ENCODE measurements at places on chromosomes 16 and 17.

- no peak for DNase-seq
These were observed 12.0 kb upstream of the TRPV3 start for GRCh38 chr17:3569534-3570137.

DNA sequence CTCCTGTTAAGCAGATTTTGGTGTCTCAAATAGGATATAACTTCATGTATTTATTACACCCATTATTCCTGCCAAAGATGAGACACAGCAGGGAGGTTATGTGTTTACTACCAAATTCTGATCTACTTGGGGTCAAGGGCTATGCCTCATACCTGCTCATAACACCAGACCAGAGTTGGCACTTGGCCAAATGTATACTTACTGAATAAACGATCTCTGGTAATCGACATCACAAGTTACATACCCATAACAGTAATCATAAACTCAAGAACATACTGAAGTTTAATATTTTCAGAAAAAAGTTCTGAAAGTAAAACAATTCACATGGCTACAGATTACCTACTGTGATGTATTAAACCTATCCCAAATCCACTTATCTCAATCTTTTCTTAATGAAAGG lies 2.9 kb downstream of the TMEM170A start:
- no peak for DNase-seq

- no peak for DNase-seq
These were observed 13.3 kb downstream of the CES4A start for GRCh38 chr16:67001726-67002125.

- no peak for DNase-seq
These were observed 199.3 kb upstream of the CHMP6 start for GRCh38 chr17:80792373-80792781.

DNA sequence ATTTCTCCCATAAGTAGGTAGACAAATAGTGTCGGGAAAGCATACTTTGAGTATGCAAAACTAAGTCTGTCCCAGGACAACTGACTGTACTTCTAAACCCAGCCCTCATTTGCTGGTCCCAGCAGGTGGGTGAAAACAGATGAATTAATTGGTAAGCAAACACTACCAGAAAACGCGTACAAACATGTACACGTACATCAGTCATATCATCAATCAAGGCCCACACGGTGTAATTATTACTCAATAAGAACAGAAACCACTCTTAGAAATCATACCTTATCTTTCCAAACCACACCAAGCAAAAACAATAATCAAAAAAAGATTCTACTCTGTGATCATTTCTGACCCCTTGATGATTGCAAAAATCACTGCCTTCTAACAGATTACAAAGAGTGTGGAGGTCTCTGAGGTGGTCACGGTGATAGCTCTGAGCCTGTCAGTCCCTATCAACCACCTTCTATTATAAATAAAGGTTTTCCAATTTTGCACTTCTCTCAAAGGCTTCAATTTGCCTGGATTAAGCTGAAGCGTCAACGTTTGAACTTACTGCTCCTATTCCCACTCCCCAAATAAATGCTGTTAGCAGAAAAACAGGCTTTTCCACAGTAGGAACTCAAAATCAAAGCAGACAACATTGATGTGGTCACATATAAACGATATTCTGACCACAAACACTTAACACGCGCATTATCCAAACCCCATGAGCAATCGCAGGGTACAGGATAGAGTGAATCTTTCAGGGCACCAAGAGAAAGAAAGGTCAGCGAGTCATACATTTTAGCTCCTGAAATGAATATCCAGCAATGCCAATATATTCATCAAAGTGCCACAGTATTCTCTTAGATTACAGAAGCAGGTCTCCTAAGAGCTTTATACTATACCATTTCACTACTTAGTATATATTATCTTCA lies 211.9 kb downstream of the STX8 start:
- DNase-seq = no peak

DNA sequence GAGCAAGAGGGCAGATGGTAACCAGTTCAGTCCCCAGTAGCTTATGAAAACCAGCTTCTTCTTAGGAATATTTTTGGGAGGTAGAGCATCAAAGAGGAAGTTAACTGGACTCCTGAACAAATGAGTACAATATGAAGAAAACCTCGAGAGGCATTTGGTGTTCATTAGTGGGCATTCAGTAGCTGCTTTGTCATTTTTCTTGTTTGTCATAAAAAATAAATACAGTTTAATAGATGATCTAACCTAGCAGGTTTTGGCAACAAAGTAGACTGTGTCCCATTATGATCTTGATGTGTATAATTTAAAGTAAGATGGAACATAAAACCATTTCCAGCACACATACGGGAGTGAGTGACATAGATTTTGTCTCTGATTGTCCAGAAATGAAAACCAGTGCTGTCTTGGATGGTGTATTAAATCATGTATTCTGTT lies 173.1 kb downstream of the HS3ST3A1 start:
- DNase-seq = no peak

GRCh38 chr16:6827931-6828330 lies 504.7 kb upstream of the RBFOX1 start:
- DNase-seq = no peak

DNA sequence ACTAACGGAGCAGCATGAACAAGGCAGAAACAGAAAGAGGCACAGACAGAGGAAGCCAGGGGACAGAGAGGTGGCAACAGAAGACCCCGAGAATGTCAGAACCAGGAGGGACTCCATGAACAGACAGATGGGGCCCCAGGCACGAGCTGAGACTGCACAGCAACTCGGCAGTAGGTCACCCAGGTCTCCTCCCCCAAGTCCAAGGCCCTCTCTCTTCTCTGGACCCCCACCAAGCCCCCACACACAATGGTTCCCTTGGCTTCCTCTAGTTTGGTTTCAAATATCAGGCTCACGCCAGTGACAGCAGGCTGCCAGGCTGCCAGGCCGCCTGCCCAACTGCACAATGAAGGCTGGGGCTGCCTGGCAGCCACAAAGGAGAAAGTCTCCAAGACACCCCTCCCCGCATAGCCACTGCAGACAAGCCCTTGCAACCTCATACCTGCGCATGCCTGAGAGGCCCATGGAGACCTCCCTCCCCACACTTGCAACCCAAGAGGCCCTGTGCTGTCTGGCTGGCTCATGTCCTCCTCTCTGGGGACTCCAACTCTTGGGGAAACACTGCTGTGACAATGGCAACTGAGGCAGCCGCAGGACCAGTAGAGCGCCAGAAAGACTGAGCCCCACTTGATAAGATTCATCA lies 54.8 kb downstream of the PIMREG start:
- no peak for DNase-seq

GRCh38 chr17:57523926-57524632 lies 221.0 kb downstream of the CCDC182 start:
- no peak for DNase-seq

GRCh38 chr17:6868582-6868981 lies 37.1 kb upstream of the TEKT1 start:
- DNase-seq = no peak

DNA sequence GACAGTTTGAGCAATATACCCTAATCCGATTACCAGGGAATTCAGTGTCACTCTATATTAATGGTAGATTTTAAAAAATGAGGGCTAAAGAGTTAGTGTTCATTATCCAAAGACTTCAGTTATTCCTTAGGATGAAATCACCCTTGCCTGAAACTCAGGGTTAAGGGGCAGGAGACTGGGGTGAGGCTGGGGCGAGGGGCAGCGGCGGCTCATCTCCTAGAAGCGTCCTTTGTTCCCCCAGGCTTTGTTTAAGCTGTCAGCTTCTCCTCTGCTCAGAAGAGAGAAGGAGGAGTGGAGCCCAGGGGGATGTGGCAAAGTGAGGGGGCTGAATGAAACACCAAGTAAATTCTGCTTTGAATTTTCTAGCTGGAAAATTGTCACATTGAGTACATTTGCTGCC lies 117.7 kb upstream of the ELAC2 start:
- no peak for DNase-seq

GRCh38 chr17:49338883-49339282 lies 23.2 kb downstream of the ZNF652 start:
- DNase-seq = no peak

- no peak for DNase-seq
These were observed 827 bp downstream of the CDK10 start for GRCh38 chr16:89687092-89687940.

GRCh38 chr17:29022074-29022473 lies 16.2 kb upstream of the SEZ6 start:
- DNase-seq = no peak

DNA sequence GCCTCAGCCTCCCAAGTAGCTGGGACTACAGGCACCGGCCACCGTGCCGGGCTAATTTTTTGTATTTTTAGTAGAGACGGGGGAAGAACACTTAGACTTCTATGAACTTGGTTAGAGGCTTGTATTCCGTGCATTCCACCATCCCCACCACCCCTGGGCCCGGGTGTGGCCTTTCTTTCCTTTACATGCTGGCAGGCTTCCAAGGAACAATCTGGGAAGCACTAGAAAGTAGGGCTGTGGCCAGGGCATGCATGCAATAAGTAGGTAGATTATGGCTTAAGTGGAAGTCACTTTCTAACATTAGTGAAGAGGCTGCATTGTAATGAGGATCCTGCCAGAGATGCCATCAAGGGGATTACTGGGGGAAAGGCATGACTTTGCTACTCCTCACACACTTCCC lies 171.6 kb downstream of the SHISA6 start:
- DNase-seq = no peak

GRCh38 chr16:13056607-13057006 lies 155.2 kb downstream of the SHISA9 start:
- no peak for DNase-seq

- DNase-seq = no peak
These were observed 36.7 kb downstream of the CCDC57 start for GRCh38 chr17:82175951-82176350.

DNA sequence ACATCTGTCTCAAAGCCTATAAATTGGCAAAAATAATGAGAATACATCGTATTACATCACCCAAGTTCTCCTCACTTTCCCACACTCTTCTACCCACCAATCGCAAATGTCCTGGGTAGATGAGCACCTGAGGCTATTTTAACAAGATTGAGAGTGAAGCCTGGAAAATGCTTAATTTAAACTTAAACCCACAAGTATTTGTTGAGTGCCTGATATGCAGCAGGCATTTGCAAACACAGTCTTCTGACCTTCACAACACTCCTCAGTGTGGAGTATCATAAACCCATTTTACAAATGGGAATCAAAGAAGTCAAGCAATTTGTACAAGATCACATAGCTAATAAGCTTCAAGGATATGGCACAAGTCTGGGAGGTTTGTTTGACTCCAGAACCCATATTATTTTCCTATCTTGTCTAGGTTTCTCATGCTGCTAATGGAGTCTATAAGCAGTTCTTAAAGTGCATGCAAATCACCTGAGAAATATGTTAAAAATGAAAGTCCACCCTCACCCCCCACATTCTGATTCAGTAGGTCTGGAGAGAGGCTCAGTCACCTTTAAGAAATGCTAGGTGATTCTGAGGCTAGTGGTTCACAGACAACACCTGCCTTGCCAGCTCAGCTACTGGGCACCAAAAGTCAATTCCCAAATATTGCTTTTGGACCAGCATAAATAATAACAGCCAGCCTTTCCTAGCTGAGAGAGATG lies 34.9 kb upstream of the CCL2 start:
- no peak for DNase-seq

DNA sequence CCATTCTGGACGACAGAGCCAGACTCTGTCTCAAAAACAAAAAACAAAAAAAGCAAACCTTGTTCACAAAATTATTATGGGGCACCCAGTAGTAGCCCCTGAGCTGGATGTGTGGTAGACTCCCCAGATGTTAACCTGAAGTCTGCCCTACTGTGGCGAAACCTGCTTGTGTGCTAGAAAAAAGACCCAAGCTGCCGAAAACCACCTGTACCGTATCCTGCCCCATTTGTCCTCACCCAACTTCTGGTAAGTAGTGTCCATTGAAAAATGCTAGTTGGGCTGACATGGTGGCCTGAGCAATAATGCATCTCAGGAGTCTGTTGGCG lies 9.1 kb downstream of the RMI2 start:
- DNase-seq = no peak

GRCh38 chr17:76969598-76970172 lies 101.5 kb downstream of the MGAT5B start:
- no peak for DNase-seq

DNA sequence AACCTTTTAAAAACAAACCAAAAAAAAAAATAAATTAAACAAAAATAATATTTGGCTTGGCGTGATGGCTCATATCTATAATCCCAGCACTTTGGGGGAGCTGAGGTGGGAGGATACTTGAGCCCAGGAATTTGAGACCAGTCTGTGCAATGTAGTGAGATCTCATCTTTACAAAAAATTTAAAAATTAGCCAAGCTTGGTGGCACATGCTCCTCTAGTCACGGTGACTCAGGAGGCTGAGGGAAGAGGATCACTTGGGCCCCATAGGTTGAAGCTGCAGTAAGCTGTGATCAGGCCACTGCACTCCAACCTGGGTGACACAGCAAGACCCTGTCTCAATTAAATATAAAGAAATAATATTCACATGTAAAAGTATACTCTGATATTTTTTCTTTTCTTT lies 12.2 kb downstream of the GNGT2 start:
- DNase-seq = no peak

- peak; percentile 3 for DNase-seq
These were observed 56.5 kb upstream of the CIBAR2 start for GRCh38 chr16:85168732-85169256.

- peak; percentile 89 for DNase-seq
These were observed at the start of gene RAPGEFL1 for GRCh38 chr17:40177275-40177874. Gene RAPGEFL1, plus strand, starts transcription at chr17:40177470. Its CDS starts 392 bp downstream, at chr17:40177862.

DNA sequence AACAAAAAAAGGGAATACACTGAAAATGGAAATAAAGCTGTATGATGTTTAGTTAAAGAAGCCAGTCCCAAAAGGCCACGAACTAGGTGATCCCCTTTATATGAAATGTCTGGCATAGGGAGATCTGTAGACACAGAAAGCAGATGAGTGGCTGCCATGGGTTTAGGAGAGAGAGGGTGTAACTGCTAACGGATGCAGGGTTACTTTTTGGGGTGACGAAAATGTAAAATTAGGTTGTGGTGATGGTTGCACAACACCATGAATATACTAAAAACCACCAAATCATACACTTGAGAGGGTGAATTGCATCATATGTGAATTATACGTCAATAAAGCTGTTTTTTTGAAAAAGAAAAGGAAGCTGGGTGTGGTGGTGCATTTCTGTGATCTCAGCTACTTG lies 99.6 kb downstream of the ADCY9 start:
- DNase-seq = no peak

GRCh38 chr17:65683428-65683827 lies 122.0 kb upstream of the AXIN2 start:
- no peak for DNase-seq
